ENCODE measurements at places on chromosomes 2 and 18. TPM values are rescaled to one million over a fixed set of nuclear protein-coding genes. Genes with fewer than 3 reads are reported as not detected.

- peak; percentile 27 for DNase-seq
Observed at GRCh38 chr18:13810950-13811485, 12.9 kb upstream of the MC5R start.

GRCh38 chr2:1742681-1743395 is 1.5 kb downstream of the PXDN start:
- DNase-seq: peak; percentile 52

- no peak for DNase-seq
Observed at GRCh38 chr2:221334481-221335218, 237.5 kb downstream of the EPHA4 start.

DNA sequence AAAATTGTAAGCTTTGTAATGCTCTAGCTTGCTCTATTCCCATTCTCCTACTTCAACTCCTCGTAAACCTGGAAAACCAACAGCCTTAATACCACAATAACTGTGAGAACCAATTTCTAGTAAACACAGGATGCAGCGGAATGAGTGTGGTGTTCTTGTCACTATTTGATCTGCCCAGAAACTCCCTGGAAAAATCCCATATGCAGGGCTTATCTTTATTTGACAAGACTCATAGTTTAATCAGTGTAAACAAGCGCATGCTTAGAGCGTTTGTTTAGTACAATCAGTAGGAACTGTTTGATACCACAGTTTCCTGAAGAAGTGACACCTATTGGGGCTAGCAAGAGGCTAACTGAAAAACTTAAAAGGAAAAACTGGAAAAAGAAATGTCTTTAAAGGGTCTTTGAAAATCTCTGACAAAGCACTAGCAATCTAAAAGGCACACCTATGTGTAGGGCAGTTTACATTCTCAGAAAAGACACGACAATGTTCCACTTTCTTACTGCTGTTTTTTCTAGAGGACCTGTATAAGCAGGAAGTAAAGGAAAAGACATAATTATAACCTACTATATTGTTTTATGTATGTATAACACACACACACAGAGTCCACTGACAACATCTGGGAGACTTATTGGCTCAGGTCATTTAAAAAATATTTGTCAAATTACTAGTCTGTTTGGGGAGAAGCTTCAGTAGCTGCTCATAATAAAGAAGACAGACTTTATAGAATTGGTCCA is 241.4 kb upstream of the KLHL14 start:
- DNase-seq: peak; percentile 68

DNA sequence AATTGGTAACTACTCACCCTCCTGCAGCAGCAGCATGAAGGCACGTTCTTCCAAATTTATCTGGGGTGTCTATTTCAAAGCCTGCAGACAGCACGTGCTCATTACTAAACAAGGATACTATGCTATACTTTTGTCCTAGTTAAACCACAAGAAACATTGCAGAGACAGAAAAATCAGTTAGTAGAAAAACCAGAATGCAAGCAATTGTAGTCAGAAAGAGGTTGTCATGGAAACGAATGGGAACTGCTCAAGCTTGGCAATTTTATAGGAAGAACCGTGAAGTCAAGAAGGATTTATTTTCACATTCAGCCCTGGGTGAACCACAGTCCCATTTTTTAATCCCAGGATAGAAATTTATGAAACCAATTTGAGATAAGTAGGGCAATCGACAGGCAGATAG is 162.2 kb upstream of the PGAP1 start:
- DNase-seq: no peak

GRCh38 chr18:46167971-46168370 is 63.8 kb downstream of the HAUS1 start:
- no peak for DNase-seq

GRCh38 chr18:77067291-77068061 is 65.1 kb downstream of the MBP start:
- peak; percentile 94 for DNase-seq

DNA sequence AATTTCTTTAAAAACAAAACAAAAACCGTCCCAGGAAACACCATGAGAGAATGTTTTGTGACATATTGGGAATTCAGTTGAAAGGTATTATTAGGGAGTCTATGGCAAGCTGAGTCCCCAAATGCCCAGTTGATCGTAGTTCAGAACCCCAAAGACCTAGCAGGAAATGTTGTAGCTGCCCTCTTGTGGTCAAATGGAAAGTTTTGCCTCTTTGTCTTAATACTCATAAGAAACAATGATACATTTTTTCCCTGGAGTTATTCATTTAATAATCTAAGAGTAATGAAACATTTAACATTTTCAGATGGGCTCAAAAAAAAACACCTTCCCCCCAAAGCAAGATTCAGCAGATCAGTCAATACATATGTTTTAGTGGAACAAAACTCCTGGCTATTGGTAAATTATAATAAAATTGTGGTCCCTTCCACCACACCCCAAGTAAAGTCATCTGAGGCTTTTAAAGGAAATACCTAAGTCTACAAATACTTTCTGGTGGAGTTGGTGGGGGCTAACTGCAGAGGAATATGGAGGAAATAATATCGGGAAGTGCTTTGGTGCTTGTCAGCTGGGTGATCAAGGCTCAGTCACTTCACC is 37.8 kb upstream of the EFEMP1 start:
- DNase-seq: peak; percentile 42

DNA sequence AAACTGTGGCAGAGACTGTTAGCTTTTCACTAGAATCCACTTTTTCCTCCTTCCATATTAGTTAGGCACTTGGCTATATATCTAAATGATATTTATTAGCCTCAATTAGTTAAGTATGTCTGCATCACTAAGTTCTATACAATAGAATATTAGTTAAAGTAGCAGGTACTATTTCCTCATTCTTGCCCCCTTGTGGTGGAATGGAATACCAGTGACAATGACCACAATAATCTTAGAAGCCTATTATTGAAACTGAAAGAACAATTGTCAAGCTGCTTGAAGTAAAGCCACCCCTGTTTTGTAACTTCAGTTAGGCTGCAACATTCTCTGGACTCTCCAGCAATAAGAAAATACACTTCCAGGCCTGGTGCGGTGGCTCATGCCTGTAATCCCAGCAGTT is 476.3 kb upstream of the VWC2L start:
- peak; percentile 7 for DNase-seq

Gene IGFBP5
- 374 TPM for total RNA-seq

Gene ROCK2
- total RNA-seq: 8.2 TPM

Gene CCDC141
- 0.02 TPM for total RNA-seq

Gene SP5
- not detected for total RNA-seq

Gene C2orf78
- 0.45 TPM for total RNA-seq

Gene ERBB4
- 0.04 TPM for total RNA-seq

Gene UPP2
- not detected for total RNA-seq

Gene POLR1B
- total RNA-seq: 29.3 TPM
